ENCODE measurements at places on chromosomes 4 and X.

DNA sequence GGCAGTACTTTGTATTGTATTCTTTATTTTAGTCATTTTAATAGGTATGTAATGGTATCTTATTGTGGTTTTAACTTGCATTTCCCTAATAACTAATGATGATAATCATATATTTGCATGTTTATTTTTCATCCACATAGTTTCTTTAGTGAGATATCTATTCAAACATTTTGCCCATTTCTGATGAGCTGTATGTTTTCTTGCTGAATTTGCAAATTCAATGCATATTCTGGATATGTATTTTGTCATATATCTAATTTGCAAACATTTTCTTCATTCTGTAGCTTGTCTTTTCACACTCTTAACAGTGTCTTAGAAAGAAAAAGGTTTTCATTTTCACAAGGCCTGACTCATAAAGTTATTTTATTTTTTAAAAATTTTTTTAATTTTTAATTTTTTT, 372.1 kb downstream of the ZNF674 start:
- DNase-seq: no peak

DNA sequence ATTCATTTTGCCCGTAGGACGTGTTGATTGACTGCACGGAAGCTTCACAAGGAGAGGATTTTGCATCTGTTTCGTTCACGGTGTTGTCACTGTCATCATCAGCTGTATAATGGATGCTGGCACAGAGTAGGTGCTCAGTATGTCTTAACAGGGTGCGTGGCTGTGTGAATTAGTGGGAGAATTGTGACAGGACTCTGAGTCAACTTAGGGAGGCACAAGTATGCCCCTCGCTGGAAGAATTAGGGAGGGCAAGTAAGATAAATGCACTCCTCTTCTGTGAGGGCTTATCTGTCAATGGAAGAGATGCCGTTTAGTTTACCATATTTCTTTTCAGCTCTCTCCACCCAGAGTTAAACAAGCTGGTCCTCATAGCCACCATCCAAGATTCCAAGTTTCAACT, 107.2 kb downstream of the TRIML1 start:
- no peak for DNase-seq

GRCh38 chr4:132266374-132266773, 882.7 kb upstream of the PCDH10 start:
- DNase-seq: no peak

DNA sequence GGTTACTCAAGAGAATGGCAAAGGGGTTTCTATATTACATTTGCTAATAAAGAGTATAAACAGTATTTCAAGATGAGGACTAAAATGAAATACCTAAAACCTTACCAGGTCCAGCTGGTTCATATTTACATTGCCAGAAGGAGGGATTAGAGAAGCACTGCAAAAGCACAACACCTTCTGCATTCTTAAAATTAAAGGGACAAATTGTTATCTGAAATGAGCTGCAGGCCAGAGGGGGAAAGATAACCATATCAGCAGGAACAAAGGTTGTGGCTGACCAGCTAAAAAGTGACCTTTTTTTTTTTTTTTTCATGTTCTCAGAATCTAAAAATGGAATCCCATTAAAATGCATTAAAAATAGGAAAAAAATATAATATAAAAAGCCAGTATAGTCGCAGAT, 39.7 kb downstream of the AFF2 start:
- no peak for DNase-seq

DNA sequence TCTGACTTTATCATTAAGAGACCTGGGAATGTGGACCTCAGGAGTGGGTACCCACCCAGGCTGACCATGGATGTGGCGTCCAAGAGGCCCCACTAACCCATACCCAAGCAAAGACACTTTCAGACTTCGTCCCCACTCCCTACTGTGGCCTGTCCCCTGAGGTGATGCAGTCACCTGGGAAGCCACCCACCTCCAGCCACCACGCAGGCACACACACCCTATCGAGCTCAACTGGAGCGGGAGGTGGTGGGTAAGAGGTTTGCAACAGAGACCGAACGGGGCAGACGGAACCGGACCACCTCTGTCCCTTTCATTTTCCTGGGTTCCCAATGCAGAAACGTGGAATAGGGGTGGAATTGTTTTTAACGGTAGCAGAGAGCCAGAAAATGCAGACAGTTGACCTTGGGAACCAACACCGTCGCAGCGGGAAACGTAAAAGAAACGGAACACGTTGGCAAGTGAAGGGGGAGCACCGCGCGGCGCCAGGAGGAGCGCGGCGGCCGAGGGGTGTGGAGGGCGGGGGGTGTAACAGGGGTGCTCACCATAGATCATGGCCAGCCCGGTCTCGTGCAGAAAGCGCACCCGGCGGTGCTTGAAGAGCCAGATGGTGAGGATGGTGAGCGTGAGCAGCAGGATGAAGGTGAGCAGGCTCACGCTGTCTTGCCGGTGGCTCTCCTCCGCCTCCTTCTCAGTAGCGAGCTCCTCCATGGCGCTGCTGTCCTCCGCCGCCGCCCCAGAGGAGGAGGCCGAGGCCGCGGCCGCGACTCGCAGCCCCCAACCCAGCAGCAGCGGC, 559 bp downstream of the SLC9A7 start:
- peak; percentile 20 for DNase-seq

Data from GM13977 (cell line).